Testis (tissue), 5 donors: ENCODE measurements at places on chromosomes 6 and 20.

- DNase-seq: no peak
Observed at GRCh38 chr6:3376893-3377535, 79.8 kb downstream of the SLC22A23 start.

DNA sequence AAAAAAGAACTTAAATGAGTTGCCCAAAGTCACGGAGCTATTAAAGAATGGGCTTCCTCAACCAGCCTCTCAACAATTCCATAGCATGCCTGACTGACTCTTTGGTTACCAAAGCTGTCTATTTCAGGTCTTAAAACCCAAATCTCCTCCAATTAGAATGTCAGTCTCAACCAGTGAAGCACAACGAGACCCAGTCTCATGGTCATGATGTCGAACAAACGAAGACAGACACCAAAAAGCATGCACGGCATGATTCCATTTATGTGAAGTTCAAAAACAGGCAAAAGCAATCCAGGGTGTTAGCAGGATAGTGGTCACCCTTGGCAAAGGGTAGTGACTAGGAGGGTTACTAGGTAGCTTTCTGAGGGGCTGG lies 16.3 kb upstream of the PTPN1 start:
- DNase-seq: no peak

DNA sequence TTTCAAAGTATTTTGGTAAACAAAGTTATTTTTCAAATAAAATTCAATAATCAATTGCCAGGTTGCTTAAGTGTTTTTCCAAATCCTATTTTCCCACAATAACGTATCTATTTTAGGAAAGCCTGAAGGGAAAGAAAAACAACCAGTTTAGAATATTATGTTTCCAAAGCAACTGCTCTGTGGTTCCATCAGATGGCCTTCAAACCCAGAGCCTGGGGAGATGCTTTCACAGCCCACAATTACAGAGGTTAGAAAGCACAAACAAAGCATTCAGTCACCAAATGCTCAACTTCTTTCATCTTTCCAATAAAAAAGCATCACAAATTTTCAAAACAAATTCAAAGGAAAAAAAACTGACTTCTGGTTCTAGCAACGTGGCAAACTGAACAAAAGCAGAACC lies 66.0 kb downstream of the ELOVL5 start:
- no peak for DNase-seq

- no peak for DNase-seq
Observed at GRCh38 chr6:149046822-149047246, 270.7 kb upstream of the TAB2 start.

- DNase-seq: no peak
Observed at GRCh38 chr6:163839296-163839695, 424.8 kb downstream of the QKI start.

DNA sequence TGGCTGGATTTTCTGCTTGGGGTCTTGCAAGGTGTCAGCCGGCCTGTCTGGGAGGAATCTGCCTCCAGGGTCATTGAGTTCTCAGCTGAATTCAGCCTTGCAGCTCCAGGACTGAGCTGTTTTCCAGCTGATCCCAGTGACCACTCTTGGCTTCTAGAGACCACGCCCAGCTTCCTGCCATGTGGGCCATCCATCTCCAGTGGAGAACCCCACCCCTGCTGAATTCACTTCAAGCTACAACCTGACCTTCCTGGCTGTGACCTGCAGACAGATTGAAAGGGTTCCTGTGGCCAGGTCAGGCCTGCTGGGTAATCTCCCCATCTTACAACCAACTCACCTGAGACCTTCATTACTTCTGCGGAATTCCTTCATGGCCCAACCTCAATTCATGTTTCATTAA lies 26.5 kb upstream of the SYNDIG1 start:
- no peak for DNase-seq

DNA sequence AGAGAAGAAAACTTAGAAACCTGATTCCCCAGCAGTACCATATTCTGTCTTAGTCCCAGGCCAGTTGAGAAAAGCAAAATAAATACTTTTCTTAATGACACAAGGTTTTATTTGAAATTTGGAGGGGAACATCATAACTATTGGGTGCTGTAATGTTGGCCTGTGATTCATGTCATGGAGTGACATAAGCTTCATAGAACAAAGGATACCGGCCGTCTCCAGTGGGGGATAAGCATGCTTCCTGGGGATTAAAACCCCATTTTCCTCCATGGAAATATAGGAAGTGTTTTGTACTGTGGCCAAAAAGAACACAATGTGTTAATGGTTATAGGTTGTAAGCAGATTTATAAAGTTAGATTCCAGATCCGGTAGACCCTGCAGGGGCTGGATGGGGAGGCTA lies 18.0 kb downstream of the MTHFD1L start:
- no peak for DNase-seq

GRCh38 chr20:53510262-53510661 lies 83.4 kb downstream of the ZNF217 start:
- DNase-seq: peak; percentile 26

- DNase-seq: peak; percentile 73
Observed at GRCh38 chr6:3748208-3749066, 3.1 kb downstream of the PXDC1 start.

- DNase-seq: no peak
Observed at GRCh38 chr20:1507276-1507675, 16.1 kb upstream of the SIRPB2 start.

GRCh38 chr20:22745194-22745500 lies 160.8 kb upstream of the FOXA2 start:
- no peak for DNase-seq

GRCh38 chr6:3001773-3002293 lies 2.1 kb downstream of the NQO2 start:
- DNase-seq: no peak

DNA sequence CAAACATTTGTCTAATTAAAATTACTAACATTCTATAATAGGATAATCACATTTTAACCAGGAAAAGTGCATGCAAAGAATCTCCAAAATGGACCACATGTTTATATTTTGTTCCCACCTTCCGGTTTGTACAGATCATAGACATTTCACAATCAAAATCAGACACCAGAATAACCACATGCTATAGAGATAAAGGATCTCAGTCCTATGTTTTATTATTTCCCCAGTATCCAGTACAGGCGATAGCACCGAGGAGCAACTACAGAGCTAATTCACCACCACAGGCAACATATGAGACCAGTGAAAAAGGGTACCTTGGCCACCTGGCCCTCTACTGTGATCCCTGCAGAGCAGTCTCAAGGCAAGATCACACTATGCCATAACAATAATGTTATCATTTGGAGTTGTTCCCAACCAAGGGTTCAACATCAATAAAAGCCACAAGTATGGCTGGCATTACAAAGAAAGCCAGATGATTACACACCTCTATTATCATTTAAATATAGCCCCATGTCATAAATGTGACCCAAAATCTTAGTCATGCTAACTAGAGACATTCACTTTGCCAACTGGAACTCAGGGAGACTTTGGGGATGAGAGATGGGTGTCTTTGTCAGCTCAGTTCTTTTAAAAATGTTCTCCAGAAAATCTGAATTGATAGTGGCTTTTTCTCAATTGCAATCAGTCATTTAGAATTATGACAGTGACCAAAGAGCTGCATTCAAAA lies 46.7 kb downstream of the RALGAPA2 start:
- no peak for DNase-seq

GRCh38 chr6:37865504-37865903 lies 46.0 kb downstream of the ZFAND3 start:
- no peak for DNase-seq
